ENCODE measurements at places on chromosomes 11 and 22.

DNA sequence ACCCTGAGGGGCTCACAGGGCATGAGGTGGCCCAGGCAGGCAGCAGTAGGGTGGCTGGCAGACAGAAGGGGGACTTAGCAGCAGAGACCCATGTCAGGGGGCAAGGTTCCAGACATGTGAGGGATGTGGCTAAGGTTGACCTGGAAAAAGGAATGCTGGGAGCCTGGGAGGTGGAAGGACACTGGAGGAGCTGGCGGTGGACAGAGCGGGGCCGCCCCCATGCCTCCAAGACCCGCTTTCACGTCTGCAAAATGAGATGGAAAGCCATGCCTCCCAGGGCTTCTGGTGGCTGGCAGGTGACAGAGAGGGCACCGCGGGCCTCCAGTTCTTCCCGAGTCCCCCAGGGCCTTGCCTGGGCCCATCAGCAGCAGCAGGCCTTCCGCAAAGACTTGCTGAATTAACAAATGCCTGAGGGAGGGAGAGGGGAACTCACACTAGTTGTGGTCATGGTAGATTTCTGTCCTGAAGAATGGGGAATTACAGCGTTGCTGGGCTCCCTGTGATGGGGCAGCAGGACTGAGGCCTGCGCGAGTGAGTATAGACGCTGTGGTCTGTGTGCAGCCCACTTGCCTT lies 23.1 kb upstream of the SOX10 start:
- DNase-seq, result no peak

DNA sequence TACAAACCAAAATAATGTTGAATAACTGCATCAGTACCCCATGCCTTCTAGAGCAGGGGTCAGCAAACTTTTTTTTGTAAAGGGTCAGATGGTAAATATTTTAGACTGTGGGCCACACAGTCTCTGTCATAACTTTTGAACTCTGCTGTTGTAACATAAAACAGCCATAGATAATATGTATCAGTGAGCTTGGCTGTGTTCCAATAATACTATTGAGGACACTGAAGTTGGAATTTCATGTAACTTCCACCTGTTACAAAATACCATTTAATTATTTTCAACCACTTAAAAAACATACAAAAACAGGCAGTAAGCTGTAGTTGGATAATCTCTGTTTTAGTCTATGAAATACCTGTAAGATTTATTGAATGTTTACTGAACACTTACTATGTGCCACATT lies 55.2 kb downstream of the PICALM start:
- DNase-seq, result no peak

- no peak for DNase-seq
These were observed 9.5 kb downstream of the LTO1 start for GRCh38 chr11:69665669-69666068.

DNA sequence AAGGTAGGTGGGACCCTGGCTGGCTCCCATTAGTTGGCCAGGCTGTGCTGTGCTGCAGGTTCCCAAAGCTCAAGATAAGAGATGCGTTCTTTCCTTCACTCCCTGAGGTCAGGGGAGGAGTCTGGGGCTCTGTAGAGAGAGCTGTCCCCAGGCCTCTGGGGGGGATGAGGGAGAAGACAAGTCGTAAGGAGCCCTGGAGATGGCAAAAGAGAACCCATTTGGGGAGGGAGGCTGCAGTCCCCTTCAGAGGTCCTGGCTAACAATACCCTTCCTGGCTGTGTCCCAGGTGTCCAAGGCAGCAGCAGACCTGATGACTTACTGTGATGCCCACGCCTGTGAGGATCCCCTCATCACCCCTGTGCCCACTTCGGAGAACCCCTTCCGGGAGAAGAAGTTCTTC lies 916 bp downstream of the GNG3 start:
- DNase-seq, result no peak

DNA sequence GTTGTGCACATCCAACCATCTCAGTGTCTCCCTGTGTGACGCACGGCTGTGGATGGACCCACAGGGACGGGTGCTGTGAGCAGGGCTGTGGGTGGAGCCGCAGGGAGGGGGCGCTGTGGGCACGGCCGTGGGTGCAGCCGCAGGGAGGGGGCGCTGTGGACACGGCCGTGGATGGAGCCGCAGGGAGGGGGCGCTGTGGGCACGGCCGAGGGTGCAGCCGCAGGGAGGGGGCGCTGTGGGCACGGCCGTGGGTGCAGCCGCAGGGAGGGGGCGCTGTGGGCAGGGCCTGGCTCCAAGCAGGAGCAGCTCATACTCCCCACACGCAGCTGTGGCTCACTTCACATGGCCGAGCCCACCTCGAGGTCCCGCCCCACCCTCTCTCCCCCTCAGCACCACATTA lies 6.0 kb upstream of the MAPK11 start:
- peak; percentile 44 for DNase-seq

GRCh38 chr11:16412525-16413172 lies 56.3 kb upstream of the SOX6 start:
- no peak for DNase-seq

- no peak for DNase-seq
These were observed 145.3 kb downstream of the CRYBB2 start for GRCh38 chr22:25364736-25365241.

GRCh38 chr11:9760193-9760575 lies 96.3 kb downstream of the SWAP70 start:
- DNase-seq, result no peak

Measured in CD4-positive, alpha-beta T cell treated with Interleukin-15 for 4 hours (primary cell).